ENCODE measurements at places on chromosomes 11 and 22.
A peak's percentile ranks its signal among the peaks of the same experiment; 100 is the strongest.

DNA sequence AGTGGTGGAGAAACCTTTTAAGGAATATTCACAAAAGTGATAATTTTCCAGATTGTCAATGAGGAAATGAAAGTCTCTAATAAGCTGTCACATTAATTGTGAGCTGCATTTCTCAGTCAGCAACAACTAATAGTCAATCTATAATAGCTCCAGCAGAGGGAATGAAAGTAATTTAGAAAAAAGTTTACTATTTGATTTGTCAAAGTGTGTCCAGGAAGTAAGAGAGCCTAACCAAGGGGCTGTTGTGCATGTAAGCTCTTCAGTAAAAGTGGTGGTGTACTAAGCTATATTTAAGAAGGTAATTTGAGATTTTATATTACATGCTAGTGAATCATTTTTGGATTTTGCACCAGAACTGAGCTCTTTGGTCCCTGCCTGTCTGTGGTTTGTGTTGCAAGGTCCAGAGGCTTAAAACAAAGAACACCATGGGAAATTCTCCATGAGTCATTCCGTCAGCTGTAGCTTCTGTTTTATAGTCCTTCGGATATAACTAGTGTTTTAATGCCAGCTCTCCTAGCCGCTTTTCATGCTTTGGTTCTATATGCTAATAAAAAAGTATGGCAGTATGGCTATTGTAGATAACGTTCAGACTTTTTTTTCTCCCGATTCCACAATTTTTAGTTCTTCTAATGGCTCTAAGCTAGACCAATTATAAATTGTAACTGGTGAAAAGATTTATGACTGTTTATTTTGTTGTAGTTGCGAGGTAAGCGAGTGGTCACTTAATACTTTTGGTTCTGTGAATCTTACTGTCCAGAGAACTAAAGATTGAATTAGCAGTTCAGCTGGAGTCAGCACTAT lies 64.6 kb downstream of the ARHGEF12 start:
- DNase-seq: no peak

GRCh38 chr11:126438272-126438671 lies 82.8 kb downstream of the ST3GAL4 start:
- no peak for DNase-seq

- no peak for DNase-seq
These were observed 29.5 kb downstream of the DKK3 start for GRCh38 chr11:11978792-11979487.

GRCh38 chr22:38953577-38954413 lies 3.6 kb upstream of the APOBEC3A start:
- DNase-seq: peak; percentile 78

DNA sequence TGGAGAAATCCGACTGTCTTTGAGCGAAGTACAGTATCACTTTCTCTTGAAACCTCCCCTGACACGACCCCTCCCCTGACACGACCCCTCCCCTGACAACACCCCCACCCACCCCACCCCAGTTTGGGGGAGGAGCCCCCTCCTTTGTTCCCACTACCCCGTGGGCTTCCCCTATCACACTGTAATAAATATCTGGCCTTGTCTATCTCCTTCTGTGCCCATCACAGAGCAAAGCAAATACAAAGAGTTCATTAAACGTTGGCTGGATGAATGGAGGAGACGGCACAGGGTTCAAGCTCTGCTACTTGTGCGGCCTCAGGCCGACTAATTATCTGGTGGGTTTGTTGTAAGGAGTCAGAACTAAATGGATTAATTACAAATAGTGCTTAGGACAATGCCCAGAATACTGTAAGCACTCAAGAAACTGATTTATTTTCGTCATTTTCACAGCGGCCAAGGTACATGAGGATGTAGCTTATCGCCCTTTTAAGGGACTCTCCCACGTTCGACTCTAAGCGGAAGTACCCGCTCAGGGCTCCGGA lies 628 bp upstream of the GGA1 start:
- DNase-seq: no peak

DNA sequence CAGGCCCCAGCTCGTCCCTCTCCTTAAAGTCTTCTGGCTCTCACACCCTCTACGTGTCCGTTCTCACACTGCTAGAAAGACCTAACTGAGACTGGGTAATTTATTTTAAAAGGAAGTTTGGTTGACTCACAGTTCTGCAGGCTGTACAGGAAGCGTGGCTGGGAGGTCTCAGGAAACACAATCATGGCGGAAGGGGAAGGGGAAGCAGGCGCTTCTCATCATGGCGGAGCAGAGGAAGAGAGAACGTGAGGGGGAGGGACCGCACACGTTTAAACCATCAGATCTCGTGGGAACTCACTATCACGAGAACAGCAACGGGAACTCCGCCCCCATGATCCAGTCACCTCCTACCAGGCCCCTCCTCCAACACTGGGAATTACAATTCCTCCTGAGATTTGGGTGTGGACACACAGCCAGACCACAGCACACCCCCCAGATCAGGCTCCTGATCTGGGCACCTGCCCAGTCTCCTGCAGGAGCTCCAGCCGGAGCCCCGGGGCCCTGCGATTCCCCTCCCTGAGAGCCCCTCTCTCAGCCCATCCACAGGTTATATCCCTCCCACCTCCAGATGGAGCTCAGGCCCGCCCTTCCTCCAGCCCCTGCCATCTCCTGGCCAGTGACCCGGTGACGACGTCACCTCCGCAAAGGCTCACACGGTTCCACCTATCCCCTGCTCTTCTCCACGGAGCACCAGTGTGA lies 170.2 kb downstream of the BRD1 start:
- peak; percentile 88 for DNase-seq

DNA sequence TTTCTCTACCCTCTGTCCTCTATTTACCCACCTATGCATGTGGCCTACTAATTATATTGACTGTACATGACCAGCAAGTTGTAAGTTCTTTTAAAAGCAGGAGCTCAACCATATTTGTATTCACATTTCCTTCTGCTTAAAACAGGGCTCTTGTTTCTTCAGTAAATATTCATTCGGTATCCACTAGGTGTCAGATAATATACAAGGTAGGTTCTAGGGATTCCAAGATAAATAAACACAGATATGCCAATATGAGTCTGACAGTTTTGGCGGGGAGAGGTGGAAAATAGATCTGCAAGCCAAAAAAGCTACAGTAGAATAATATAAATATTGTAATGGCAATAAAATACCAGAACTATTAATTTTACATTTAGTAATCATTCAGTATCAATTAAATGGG lies 15.3 kb upstream of the RAB30 start:
- DNase-seq: no peak

DNA sequence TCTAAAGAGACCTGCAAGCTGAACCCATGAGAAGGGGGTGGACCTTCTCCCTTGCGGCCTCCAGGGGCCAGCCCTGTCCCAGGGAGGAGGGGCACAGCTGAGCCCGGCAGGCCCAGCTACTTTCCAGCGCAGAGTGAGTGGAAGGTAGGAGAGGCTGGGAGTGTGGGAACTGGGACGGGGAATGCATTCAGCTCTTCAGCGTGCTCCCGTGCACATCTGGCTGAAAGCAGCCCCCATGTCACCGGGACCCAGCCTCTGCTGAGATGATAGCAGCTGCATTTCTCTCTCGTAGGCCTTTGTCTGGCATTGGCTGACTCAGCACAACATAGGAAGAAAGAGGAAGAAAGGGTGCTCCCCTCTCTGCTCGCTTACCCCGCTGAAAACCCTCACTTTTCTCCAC lies 951.5 kb downstream of the TBC1D22A start:
- DNase-seq: no peak

DNA sequence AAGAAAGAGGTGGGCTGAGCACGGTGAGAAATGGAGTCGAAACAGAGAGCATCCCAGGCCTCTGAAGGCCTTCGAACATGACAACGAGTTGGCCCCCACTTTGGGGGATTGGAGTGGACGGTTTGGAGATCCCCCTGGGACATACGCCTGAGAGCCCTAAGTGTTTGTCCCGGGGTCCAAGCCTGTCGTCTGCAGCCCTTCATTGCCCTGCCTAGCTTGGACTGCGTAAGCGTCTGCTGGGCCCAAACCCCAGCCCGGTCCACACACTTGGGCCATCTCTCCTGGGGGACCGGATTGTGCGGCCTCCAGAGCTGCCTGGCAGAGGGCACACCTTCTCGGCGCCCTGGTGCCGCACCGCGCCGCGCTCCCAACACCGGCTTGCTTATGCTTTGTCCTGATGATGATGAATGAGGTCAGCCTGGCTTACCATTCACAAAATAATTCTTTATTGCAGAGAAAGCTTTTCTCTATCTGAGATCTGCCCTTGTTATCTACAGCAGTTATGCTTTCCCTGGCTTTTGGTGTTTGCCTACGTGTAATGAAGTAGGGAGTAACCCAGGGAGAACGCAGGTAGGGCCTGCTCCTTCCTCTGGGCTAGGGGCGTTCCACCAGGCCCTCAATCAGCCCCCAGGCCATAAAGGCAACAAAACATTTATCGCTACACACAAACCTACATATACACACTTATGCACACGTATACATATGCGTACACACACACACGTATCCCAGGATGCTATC lies 85.9 kb upstream of the PPARA start:
- no peak for DNase-seq

GRCh38 chr11:64337538-64338249 lies 2.3 kb upstream of the CCDC88B start:
- no peak for DNase-seq

DNA sequence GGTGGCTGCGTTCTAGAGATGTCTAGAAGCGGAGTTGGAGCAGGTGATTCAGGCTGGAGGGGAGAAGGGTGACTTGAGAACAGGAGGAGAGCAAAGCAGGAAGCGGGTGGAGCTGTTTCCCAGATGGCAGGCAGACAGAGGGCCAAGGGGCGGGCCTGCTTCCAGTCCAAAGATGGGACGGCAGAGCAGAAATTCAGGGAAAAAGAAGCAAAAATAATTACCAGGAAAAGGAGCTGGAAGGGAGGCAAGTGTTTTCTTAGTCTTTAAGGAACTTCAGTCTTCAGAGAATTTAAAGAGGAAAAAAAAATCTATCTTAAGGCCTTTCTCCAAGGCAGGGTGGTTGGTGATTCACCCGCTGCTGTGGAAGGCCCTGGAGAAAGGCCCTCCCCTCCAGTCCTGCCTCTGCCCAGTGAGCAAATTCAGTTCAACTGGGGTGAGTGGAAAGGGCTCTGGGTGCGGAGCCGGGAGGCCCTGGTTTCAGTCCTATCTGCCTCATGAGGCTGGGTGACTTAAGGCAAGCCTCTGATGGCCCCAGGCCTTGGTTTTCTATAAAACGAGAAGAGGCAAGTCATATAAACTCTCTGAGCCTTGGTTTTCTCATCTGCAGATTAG lies 4.5 kb upstream of the CREB3L1 start:
- DNase-seq: no peak

DNA sequence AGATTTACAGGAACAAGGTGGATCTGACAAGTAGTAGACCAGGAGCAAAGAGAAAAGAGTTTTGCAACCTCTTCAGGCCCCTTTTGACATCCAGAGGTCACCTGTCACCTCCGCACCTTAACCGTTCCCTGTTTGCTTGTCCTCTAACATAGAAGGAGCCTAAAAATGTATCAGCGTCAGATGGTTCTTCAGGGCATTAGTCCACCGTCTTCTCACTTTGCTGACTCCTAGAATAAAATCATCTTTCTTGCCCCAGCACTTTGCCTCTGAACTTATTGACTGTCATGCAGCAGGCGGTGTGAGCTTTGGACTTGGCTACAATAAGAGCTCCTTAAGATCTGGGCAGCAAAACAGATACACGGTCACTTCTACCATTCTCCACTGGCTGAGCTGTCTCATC lies 339.7 kb upstream of the B3GAT1 start:
- no peak for DNase-seq

GRCh38 chr11:73218830-73219215 lies 742 bp downstream of the P2RY2 start:
- DNase-seq: no peak

GRCh38 chr11:15579287-15580001 lies 464.7 kb downstream of the INSC start:
- no peak for DNase-seq

GRCh38 chr11:86558207-86558606 lies 114.2 kb downstream of the ME3 start:
- no peak for DNase-seq

DNA sequence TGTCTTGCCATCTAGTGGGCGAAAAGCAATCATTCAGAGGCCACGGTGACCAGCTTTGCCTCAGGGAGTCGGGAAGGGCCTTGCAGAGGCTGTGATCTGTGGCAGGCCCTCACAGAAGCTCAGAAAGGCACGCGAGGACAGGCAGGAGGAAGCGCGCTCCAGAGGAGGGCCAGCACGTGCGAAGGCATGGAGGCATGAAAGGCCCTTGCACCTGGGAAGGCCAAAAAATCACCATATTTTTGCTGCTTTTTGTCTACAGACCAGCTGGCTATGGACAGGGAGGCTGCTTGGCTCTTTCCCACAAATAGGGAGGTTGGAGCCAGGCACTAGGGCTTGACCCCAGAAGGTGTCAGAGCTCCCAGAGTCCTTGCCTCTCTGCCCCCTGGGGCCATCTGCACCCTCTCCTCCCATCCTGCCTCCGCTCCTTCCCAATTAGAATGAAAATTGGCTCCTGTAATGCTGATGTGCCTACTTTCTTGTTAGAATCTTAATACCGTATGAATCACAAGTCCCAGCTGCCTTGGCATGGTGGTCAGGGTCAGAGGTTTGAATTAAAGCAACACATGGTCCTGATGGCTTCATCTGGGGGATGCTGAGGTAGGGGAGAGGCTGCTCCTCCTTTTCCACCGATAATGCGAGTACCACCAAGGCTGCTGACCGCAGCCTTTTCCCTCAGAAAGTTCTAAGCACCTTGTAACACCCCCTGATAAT lies 69.1 kb downstream of the FEZ1 start:
- no peak for DNase-seq

GRCh38 chr22:39132871-39133524 lies 19.5 kb downstream of the CBX7 start:
- no peak for DNase-seq

GRCh38 chr11:72574548-72575460 lies 99.4 kb downstream of the PDE2A start:
- peak; percentile 21 for DNase-seq

DNA sequence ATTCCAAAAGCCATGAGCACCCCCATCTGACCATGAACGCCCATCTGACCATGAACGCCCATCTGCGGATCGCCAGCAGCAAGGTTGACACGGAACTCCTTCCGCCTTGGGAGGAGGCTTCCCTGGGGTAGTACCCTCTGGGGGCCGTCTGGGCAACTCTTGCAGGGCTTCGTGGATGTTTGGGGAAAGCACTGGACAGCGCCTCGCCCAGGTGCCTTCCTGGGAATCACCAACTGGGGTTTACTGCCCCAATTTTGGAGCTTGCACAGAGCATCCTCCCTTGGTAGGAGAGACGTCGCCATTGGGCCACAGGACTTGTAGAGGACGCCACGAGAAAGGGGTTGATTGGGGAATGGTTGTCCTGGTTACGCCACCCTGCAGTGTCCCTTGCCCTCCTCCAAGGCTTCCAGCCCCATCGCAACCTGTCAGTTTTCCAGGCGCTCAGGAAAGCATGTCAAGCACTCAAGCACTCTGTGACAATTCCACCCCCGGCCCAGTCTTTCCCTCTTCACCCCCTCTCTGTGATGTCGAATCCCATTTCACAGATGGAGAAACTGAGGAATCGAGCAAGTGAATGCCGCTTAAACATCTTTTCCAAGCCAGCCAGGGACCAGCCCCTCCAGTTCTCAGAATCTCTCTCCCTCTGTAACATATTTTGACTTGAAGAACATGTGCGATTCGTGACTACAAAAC lies 914 bp upstream of the PRDM11 start:
- peak; percentile 60 for DNase-seq

- no peak for DNase-seq
These were observed 4.1 kb downstream of the SYTL2 start for GRCh38 chr11:85806876-85807275.

GRCh38 chr11:88103337-88104206 lies 71.7 kb downstream of the RAB38 start:
- peak; percentile 58 for DNase-seq

GRCh38 chr22:19056951-19057401 lies 65.2 kb downstream of the DGCR2 start:
- peak; percentile 42 for DNase-seq

All from activated CD8-positive, alpha-beta memory T cell treated with anti-CD3 and anti-CD28 coated beads for 24 hours (primary cell).